NCI-H526 treated with DMSO at 0.1 percent for 48 hours (cell line): ENCODE measurements at places on chromosomes 7 and 10.

- DNase-seq = no peak
Observed at GRCh38 chr7:152395112-152395511, 40.7 kb downstream of the KMT2C start.

GRCh38 chr7:33773053-33773452, 132.3 kb upstream of the BMPER start:
- DNase-seq = no peak

GRCh38 chr7:120583899-120584586, 273.9 kb downstream of the TSPAN12 start:
- no peak for DNase-seq

DNA sequence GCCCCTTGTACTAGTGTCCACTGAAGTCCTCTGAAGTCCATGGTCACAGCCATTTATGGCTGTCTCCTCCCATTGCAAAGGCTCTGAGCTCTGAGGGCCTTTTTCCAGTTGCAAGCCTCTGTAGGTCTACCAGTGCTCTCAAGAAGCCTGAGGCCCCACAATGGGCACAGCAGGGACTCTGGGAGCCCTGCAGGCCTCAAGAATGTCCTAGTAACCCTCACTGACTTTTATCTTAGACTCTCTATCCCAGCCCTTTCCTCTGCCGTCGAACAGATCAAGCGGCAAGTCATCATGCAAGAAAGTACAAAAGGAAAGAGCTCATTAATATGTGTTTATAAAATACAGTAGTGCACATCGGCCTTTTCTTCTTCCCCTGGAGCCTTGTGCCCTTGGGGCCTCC, 23.4 kb downstream of the VWA2 start:
- no peak for DNase-seq

DNA sequence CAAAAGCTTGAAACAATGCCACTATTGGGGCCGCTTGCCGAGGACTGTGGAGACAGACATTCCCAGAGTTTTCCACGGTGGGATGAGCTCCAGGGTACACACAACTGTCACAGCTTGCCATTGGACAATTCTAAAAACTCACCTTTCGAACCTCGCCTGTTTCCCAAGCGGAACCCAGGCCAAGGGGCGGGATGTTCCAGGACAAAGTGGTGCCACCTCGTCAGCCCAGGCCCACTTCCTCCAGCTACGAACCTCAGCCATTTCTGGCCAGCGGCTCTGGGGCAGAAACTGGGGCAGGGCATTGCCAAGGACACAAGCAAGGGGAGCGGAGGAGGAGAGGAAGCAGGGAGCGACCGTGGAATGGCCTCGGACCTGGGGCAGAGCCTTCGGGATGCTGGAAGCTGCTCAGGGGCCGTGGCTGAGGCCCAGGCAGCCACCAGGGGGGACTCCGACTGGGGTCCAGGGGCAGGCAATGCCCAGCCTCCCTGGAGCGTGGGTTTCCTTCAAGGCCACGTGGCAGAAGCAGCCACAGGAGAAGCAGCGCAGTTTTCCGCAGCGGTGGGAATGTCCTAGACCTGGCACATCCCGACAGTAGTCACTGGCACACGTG, 44.7 kb upstream of the INSIG1 start:
- DNase-seq = no peak

DNA sequence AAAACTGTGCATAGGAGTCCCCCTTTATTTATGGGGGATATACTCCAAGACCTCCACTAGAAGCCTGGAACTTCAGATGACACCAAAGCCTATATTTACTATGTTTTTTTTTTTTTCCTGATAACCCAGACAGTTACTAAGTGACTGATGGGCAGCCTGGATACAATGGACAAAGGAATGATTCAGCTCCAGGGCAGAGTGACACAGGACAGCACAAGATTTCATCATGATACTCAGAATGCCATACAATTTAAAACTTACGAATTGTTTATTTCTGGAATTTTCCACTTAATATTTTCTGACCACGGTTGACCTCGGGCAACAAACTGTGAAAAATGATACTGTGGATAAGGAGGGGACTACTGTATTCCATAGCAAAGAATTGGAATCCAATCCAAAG, 843.6 kb downstream of the PCDH15 start:
- DNase-seq = no peak

DNA sequence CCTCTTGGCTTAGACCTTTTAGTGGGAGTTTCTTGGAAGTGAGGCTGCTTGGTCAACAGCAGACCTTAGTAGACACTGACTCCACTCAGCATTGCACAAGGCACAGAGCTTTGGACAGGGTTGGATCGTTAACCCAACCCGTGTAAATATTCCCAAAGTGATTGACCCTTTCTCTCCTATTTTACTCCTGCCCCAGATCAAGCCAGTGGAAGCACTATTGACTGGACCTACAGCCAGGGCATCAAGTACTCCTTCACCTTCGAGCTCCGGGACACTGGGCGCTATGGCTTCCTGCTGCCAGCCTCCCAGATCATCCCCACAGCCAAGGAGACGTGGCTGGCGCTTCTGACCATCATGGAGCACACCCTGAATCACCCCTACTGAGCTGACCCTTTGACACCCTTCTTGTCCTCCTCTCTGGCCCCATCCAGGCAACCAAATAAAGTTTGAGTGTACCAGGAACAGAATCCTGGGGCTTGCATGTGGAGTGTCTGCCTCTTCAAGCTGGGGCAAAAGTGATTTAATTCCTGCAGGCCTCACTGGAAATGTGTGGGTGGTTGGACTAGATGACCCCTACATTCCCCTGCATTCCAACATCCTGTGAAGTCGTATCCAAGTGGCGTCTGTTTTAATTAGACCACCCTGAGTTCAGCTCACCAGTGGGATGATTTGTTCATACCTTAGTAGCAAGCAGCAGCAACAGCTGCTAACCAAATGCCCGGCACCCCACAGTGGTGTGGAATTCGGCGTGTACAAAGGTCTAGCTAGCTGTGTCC, 7.5 kb downstream of the CPA1 start:
- DNase-seq = no peak

DNA sequence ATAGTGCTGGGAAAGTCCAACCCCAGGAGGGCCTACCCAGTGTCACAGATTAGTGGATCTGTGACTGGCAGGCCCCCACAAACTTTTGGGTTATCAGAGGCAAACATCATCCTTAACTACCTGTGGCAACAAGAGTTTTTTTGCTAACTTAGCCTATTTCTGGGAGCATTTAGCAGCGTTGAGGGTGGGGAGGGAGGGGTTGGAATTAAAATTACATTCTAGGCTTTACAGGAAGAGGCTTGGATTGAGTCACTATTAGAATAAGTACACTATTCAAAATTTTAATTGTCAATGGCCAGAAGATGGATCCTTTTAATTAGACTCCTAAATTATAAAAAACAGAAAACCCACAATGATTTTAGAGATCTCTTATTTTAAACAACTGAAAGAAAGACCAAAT, 267.9 kb upstream of the NPSR1 start:
- DNase-seq = no peak

DNA sequence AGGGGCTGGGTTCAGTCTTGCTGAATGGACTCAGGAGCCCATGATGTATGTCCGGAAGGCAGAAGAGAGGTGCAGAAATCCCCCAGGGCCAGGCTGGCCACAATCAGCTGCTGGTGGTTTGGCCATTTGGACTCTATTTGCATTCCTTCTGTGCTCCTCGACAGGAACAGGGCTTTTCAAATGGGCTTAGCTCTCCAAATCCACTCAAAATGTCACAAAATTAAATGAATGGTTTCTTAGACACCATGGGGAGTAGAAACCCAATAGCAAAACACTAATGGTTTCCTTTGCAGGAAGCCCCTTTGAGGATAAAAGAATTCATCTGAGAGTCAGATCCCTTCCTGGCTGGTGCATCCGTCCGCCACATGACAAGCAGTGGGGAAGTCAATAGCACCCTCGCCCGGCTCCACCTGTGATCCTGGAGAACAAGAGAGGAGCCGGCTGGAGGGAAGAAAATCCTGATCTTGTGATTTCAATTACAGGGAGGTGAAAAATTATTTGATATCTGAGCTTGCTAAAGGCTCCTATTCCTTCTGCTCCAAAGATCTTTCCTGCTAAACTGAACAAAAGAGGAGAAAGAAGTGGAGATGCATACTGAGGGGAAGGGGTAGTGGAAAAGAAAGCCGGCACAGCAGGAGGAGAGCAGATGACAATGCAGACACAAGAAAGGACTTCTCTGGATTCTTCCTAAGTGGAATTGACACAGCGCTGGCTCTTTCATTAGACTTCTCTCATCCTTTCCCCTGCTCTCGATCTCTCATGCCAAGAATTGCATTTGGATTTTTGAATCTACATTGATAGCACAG, 190.7 kb downstream of the C7orf25 start:
- no peak for DNase-seq

- no peak for DNase-seq
Observed at GRCh38 chr7:107051376-107051775, 6.9 kb downstream of the PRKAR2B start.

DNA sequence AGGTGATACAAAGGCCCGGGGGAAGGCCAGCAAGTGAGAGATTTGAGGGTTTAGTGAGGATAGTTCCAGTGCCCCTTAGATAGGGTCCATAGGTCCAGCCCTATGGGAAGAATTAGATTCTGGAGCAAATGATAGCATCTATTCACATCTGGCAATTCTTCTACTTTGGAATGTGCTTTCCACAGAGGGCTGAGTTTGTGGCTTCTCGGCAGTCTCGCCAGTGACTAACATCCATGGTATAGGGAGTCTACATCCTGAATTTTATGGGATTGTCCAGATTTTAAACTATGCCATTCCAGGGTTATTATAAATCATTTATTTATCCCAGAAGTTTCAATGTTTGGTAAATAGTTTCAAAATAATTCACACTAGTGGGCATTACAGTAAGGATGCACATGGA, 207.3 kb upstream of the ADO start:
- no peak for DNase-seq

GRCh38 chr7:143399151-143399550, 9.5 kb downstream of the EPHA1 start:
- DNase-seq = no peak

DNA sequence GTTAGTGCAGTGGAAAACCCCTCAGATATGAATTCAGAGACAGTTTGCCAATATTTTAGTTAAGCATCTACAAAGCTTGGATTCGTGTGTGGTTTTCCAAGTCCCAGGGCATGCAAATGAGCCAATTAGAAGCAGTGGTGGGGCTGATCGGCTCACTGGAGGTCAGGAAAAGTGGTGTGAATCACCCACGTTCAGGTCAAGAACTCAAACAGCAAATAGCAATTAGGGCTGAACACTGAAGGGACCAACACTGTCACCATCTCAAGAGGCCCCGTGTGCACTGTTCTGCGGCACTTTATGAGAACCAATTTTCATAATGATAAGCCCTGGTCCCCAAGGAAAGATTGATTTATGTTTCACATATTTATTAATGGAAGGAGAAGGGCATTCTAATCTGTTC, 68.9 kb downstream of the ADARB2 start:
- peak; percentile 9 for DNase-seq

GRCh38 chr7:140156460-140157080, 20.2 kb downstream of the KDM7A start:
- DNase-seq = no peak

- no peak for DNase-seq
Observed at GRCh38 chr7:114504586-114504985, 90.0 kb downstream of the FOXP2 start.

DNA sequence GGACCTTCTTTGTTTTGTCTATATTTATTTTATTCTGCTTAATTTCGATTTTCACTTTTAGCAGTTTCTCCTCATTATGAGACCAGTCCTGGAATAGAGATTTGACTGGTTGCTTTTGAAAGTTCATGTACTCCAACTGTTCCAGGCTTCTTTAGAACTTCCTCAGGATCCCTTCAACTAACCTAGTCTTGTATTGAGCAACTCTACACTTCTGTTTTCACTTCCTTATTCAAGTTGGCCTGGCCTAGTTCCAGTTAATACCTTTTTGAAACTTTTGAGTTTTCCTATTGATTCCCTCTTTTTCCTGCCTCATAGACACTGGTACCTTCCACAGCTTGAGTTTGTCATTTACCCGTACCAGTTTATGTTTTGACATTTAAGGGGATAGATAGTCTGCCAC, 421.7 kb downstream of the ATRNL1 start:
- DNase-seq = no peak

- DNase-seq = no peak
Observed at GRCh38 chr10:106224676-106225075, 939.8 kb downstream of the SORCS1 start.

- DNase-seq = no peak
Observed at GRCh38 chr7:157949711-157950110, 612.9 kb downstream of the DNAJB6 start.

GRCh38 chr7:22668971-22669401, 58.0 kb upstream of the IL6 start:
- DNase-seq = no peak

- DNase-seq = no peak
Observed at GRCh38 chr10:4242561-4243035, 457.6 kb upstream of the KLF6 start.
